Epithelial cell of proximal tubule (primary cell): ENCODE measurements at places on chromosomes 5 and 9. TPM values are rescaled to one million over a fixed set of nuclear protein-coding genes. Genes with fewer than 3 reads are reported as not detected.

DNA sequence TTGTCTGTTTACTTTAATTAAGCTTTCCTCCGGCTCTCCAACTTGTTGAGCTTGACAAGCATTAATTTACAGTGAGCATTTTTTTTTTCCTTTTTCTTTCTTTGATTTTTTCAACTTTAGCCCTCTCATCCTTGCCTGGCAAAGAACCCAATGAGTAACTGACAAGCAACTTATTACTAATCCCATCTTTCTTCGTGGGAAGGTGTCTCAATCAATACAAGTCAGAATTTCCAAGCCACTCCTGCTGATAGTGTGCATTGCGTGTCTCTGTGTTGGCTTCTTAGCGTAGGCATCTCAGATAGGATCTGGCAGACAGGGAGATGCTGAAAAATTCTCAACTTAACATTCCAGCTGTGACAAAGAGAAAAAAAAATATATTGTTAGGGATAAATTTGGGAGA is 527.7 kb upstream of the WWC1 start:
- no peak for DNase-seq

DNA sequence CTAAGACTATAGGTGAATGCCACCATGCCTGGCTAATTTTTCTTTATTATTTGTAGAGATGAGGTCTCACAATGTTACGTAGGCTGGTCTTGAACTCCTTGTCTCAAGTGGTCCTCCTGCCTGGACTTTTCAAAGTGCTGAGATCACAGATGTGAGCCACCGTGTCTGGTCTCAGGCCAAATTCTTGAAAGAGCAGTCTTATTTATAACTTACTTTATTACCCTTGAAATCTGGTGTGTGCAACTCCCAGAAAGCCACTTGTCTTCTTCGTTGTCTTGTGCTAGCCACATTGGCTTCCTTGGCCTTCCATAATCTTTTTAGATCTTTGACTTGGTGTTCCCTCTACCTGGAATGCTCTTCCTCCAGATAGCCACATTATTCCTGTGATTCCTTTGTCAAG is 50.1 kb downstream of the CTNNA1 start:
- DNase-seq = no peak

DNA sequence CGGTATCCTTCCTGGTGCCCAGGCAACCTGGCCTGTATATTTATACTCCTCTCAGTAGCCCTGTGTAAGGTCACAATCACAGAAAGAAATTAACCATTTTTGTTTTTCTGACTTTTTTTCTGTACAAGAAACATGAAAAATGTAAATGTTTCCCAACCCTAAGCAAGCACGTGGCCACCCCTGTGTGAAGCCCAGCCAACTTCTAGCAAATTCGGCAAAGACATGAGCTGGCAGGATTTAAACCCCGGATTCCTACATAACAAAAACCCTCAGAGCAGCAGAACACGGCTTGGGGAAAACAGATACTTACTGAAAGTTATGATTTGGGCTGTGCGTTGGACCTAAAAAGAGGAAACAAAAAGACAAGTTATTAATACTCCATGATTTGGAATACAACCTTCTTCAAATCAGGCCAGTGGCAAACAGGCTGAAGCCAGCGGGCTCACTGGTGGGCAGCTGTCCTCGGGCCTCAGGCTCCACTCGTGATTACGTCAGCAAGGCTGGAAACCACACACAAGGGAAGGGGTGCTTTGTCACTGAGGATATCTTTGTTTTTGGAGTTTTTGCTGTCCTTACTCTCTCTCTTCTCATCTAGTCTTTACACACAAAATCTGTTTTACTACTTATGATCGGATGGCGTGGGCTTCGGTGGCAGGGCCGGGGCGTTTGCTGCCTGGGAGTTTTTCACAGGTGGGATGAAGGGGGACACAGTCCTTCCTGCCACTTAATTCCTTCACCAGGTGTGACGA is 194.1 kb downstream of the ROR2 start:
- no peak for DNase-seq

DNA sequence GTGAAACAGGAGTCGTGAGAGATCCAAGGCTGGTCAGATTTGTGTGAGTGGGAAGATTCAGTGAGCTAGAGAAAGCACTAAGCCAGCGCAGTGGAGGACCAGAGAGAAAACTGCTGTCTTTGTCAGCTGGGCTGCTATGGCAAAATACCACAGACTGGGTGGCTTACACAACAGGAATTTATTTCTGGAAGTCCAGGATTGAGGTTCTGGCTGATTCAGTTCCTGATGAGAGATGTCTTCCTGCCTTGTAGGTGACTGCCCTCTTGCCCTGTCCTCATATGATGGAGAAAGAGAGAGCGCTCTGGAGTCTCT is 24.2 kb upstream of the ANKRD33B start:
- no peak for DNase-seq

DNA sequence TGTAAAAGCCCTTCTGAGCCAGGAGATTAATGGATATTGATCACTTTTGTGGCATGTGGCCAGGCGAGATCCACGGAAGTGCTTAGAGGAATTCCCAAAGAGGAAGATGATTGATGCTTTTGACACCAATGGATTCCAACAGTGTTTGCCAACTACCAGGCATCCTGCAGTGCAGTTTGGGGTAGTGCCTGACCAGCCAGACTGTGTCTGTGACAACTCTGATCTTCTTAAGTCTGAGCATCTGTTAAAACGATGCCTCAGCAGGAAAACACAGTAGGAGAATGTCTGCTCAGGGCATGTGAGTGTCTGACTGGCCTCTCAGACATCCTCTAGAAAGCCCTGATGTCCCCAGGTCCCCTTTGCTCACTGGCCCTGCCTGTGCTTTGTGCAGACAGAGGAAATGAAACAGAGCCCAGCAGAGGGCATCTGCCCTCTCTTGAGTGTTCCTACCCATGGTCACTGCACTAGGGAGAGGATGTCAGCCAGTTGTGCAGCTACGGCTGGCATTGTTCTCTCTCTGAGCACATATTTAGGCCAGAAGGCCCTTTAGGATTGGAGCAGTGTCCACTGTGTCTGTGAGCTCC is 57.0 kb downstream of the TRPC7 start:
- DNase-seq = no peak

GRCh38 chr9:129100383-129101169 is 10.0 kb downstream of the CRAT start:
- DNase-seq = no peak

DNA sequence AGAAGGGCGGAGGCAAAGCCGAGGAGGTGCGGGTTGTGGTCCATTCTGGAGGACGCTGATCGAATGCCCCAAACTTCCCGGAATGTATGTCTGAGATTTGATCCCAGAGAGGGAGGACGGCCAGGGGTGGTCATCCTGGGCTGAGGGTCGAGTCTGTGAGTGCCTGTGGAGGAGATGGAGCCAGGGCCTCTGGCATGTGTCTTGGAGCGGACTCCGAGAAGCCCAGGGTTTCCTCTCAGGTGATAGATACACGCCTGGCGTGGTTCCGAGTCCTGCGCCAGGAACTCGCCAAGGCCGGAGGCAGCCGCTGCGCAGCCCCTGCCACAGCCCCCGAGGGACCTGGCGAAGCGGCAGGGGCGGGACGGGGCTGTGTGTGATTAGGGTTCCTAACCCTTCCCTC is 363 bp downstream of the ZNF454 start:
- no peak for DNase-seq

DNA sequence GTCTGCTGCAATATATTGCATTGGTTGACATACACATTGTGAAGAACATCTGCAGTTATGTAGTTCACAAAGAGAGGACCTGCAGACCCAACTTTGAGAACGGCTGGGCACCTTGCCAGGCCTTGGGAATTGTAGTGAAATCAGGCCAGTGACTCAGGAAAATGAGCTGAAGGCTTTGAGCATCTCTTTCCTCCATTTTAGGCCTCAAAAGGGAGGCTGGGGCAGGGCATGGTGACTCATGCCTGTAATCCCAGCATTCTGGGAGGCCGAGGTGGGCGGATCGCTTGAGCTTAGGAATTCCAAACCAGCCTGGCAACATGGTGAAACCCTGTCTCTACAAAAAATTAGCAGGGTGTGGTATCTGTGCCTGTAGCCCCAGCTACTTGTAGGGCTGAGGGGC is 1.4 kb upstream of the IPPK start:
- no peak for DNase-seq

GRCh38 chr5:983238-983524 is 25.4 kb upstream of the NKD2 start:
- no peak for DNase-seq

GRCh38 chr5:154947778-154948177 is 6.9 kb downstream of the MRPL22 start:
- no peak for DNase-seq

GRCh38 chr9:89021154-89021803 is 30.0 kb downstream of the S1PR3 start:
- peak; percentile 61 for DNase-seq

DNA sequence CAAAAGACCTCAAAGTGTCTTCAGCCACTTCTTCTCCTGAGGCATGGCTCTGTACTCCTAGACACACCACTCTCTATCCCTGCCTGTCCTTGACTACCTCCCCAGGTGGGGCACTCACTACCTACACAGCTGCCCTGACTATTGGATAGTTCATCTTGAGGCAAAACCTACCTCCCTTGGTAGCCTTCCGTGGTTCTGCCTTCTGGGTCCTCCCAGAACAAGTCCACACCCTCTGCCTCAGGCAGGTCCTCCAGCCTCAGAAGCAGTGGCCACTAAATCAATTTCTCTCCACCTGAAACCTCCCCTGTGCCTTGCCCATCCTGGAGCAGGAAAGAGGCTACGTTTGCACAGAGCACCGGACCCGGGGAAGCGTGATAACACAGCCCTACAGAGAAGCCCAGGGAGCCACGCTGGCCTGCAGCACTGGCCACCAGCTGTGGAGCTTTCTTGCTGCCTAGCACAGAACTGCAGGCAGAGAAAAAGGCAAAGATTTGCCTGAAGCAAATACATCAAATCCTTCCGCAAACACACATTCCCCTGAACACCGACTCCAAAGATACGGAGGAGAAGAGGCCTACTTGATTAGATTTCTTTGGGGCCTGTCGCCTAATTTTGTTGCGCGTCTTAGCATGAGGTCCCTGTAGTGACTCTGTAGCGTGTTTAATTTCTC is 141.8 kb downstream of the C9orf50 start:
- no peak for DNase-seq

DNA sequence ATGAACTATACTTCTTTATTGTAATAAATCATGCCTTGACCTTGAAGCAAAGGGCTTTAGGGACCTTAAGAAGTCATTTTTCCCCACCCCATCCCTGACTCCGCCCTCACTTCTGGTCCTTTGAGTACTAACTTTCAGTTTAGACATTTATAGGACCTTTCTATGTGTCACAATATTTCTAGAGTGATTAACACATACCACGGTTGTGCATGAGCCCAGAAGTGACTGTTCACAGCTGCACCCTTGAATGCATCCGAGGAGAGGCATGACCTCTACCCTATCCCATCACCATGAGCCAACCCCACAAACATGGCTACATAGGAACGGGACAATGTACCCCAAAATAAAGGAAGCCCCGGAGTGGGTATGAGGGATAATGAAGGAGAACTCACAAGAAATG is 160.3 kb downstream of the HSD17B3 start:
- DNase-seq = no peak

GRCh38 chr9:2576631-2577030 is 45.0 kb upstream of the VLDLR start:
- no peak for DNase-seq

DNA sequence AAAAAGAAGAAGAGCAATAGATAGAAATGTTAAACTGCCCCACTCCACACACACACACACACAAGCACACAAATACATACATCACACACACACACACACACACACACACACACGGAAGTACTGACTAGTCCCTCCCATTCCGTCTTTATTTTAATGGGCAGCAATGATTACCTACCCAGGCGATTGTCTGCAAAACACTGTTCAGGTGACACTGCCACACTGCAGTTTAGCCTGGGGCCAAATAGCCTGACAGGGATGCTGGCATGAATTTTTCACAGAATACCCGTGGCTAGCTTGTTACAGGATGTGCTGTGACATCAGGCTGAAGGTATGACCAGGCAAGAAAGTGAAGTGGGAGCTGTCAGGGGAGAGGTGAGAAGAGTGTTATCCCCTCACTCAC is 86.9 kb downstream of the FRMD3 start:
- no peak for DNase-seq

Gene IL17B
- total RNA-seq = not detected in 2 replicates

Gene NSUN2
- total RNA-seq = 59.0 and 70.5 TPM in 2 replicates
